GM23248 (cell line): ENCODE measurements at places on chromosomes 4 and X. TPM values are rescaled to one million over a fixed set of nuclear protein-coding genes. Genes with fewer than 3 reads are reported as not detected.

IL15 gene
- 5.8 and 7.1 TPM in 2 replicates for total RNA-seq

ZBTB33 gene
- total RNA-seq: 11.5 and 11.6 TPM in 2 replicates

- no peak overlapping the region for H3K4me3 ChIP-seq
- no peaks in the 10 kb centered on the region for H3K4me1 ChIP-seq
- no peak for DNase-seq
Measured at GRCh38 chr4:1850276-1850675, 5.7 kb downstream of the LETM1 start.

GRCh38 chr4:53195815-53196661, 169.8 kb downstream of the SCFD2 start:
- H3K27me3 ChIP-seq: no peaks in the 10 kb centered on the region
- DNase-seq: peak; percentile 40
- no peaks in the 10 kb centered on the region for H3K36me3 ChIP-seq
- peaks cover 63% of the 10 kb centered on the region for H3K4me1 ChIP-seq

DNA sequence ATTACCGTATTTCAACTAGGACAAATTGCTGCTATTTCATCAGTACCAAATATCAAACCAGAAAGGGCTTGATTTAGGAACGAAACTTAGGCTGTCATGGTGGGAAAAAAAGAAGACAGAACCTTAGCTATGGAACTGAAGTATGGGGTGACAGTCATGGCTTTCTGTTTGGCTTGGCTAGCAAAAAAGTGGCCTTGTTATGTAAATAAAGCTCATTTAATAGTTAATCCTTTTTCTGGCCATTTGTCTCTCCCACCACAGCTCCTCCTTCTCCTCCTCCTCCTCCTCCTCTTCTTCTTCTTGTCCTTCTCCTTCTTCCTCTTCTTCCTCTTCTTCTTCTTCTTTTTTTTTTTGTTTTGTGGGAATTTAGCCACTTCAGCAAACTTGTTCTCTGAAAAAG, 434.7 kb upstream of the NDST4 start:
- H3K4me3 ChIP-seq: no peak overlapping the region
- H3K27ac ChIP-seq: no peak overlapping the region
- no peak for DNase-seq
- H3K36me3 ChIP-seq: no peaks in the 10 kb centered on the region

DNA sequence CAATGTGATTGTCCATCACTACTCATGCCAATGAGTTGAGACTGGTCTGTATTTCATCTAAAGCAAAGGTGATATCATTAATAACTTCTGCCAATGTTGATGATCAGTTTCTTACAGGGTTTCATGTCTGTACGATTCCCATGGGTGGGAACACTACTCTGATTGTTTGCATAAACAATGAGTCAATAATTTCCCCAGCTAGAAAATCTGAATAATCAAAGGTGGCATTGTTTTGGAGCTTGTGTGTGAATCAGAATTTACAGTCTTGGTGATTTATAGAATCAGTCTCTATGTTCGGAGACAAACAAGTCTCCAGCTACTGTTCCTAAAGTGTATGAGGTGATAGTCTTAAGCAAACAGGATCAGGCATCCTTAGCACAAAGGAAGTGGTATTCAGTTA, 35.5 kb upstream of the PARM1 start:
- DNase-seq: no peak
- no peaks in the 10 kb centered on the region for H3K36me3 ChIP-seq
- no peak overlapping the region for H3K4me3 ChIP-seq
- no peak overlapping the region for H3K27ac ChIP-seq
- H3K4me1 ChIP-seq: no peaks in the 10 kb centered on the region
- H3K27me3 ChIP-seq: peaks cover 26% of the 10 kb centered on the region
